EL (cell line): ENCODE measurements at places on chromosomes 6 and 20.

DNA sequence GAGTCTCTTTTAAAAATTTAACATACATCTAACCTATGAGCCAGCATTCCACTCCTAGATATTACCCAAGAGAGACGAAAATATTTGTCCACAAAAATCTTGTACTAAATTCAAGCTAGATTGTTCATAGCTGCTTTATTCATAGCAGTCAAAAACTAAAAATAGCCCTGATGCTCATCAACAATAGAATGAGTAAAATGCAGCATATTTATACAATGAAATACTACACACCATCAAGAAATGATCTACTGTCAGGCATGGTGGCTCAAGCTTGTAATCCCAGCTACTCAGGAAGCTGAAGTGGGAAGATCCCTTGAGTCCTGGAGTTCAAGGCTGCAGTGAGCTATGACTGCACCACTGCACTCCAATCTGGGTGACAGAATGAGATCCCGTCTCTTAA, 22.0 kb upstream of the SRC start:
- peak; percentile 70 for DNase-seq

DNA sequence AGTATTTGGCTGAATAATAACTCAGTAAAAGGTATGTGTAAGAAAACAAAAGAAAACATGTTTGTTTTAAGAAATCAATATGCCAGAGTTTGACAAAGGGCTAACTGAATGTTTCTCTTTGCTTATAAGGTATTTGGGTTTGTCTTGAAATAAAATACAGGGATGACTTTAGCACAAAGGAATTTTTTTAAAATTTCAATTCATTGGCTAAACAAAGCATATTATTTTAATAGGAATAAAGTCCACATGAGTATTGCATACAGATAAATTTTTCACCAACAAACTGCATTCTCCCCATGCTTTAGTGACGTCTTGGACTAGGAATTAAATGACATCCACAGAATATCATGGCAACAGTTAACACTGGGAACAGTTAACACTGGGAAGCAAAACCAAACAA, 480.0 kb upstream of the JAG1 start:
- DNase-seq, result peak; percentile 73

DNA sequence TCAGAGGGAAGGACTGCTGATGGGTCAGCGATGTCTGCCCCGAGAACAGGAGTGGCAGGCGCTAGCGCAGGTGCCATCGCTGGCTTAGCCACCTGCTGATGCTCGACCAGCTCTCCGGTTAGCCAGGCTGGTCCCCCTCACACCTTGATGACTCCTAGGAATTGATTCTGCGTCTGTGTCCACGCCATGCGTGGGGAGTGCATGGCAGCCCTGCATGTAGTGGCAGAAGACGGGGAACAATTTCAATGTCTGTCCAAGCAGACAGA, 6.7 kb downstream of the SS18L1 start:
- DNase-seq, result no peak

DNA sequence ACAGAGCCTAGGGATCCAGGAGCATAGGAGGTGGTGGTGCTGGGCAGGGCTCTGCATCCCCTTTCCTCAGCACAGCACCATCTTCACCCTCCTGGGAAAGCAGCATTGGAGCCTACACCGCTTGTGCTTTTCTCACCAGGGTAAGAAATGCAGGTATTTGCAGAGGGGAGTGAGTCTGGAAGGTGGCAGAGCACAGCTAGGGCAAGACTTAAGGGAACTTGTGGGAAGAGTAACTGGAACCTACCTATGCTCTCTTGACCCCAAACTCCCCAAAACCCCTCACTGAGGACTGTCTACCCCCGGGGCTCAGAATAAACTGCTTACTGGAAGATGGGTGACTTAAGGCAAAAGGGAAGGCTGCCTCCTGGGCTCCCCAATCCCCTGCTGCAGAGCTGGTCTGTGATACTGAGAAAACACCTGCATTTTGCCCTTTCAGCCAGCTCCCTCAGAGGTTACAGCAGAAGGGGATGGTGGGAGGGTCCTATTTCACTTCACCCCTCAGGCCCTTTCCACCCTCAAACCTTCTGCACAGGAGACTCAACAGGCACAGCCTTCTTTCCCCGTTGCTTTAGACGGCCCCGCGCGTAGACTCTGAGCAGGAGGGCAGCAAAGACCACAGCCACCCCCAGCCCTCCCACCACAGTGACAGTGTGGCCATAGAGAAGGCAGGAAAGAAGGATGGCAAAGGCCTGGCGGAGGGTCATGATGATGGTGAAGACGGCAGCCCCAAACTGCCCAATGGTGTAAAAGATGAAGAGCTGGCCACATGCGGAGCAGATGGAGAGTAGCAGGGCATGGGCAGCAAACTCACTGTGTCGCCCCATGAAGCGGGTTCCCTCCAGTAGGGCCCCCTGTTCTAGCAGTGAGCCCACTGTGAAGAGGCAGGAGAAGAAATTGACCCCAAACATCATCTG, 2.9 kb downstream of the SLC35B2 start:
- DNase-seq, result peak; percentile 40

DNA sequence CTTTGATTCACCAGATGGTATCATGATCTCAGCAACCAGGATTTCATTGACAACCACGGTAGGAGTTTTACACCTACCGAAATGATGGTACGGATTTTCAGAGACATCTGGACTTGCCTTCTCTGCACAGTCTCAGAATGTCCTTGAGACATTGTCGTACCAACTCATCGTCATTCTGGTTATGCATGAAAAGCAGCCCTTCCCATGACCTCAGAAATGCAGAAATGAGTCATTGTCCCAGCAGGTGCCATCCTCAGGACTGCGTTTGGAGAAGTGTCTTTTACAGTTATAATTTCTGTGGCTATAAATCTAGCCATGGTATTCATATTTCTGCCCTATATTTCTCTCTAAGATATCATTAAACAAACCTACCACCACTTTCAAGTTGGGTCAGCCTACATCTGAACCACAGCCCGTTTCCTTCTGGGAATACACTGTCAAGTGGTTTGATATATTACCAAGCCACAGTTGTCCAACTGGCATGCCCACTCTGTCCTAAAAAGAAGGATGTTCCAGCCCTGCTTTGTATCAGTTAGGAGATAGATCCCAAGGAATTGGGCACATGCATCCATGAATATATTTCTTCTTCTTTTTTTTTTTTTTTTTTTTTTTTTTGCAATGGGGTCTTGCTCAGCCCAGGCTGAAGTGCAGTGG, 7.5 kb upstream of the BFSP1 start:
- DNase-seq, result peak; percentile 21

- peak; percentile 21 for DNase-seq
Measured at GRCh38 chr6:32790306-32790705, 26.5 kb downstream of the HLA-DOB start.

- no peak for DNase-seq
Measured at GRCh38 chr6:128098000-128098581, 197.2 kb upstream of the THEMIS start.

- peak; percentile 83 for DNase-seq
Measured at GRCh38 chr6:75331151-75331550, 46.6 kb upstream of the TMEM30A start.
